Neural crest cell (in vitro differentiated cells): ENCODE measurements at places on chromosomes 7 and 10. TPM values are rescaled to one million over a fixed set of nuclear protein-coding genes. Genes with fewer than 3 reads are reported as not detected.

CLRN3 gene
- total RNA-seq, result not detected in 2 replicates

LIPM gene
- total RNA-seq, result not detected in 2 replicates

MMP21 gene
- not detected in 2 replicates for total RNA-seq

OR13A1 gene
- 0.09 TPM in 1 of 2 replicates, not detected in the other for total RNA-seq

HOGA1 gene
- total RNA-seq, result 0.23 and 0.36 TPM in 2 replicates

NEBL gene
- total RNA-seq, result 8.4 TPM in 2 replicates

TAS2R38 gene
- total RNA-seq, result not detected in 2 replicates

HACD1 gene
- 13.7 and 14.6 TPM in 2 replicates for total RNA-seq

CDK13 gene
- 50.2 and 53.8 TPM in 2 replicates for total RNA-seq

HDAC9 gene
- total RNA-seq, result 28.3 and 32.3 TPM in 2 replicates

AGR2 gene
- not detected in 2 replicates for total RNA-seq

DNA sequence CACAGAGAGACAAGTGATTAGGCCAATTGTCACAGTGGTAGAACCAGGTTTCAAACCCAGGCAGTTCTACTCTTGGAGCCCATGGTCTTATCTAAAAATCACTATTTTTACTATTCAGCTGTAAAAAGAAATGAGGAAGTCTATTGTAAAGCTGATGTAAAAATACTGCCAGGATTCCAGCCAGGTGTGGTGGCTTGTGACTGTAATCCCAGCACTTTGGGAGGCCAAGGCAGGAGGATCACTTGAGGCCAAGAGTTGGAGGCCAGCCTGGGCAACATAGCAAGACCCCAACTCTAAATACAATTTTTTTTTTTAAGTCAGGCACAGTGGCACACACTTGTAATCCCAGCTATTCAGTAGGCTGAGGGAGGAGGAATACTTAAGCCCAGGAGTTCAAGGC is 40.4 kb downstream of the HIP1 start:
- no peak for DNase-seq

DNA sequence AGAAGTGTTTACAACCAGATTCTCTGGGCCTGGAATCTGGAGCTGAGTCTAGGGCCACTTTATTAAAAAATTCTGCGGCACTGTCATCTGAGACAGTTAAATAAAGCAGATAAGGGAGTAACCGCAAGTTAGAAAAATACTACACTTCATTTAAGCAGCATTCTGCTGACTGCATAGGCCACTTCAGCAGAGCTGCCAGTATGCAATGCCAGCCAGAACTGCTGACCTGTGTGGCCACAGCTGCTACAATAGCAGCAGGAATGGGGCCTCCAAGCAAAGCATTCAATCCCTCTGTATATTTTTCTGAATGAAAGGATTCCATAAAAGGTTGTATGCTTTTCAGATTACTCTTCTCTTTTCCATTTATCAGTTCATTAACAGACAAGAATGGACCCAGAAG is 136.0 kb downstream of the COL28A1 start:
- DNase-seq, result no peak

DNA sequence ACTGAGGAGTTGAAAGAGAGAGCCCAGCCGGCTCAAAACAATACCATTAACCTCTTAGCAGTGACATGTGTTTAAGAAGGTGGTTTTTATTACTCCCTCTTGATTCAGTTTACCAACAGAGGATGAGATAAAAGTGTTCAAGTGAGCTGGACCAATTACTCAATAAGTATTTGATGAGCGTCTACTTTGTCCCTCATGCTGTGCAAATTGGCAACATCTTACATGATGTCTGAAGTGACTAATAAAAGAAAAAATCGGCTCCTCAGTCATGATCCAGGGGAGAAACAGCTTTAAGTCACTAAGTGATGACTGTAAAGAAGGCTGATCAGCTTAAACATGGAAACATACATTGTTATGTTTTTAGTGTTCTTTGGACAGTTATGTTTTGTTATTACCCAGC is 7.8 kb downstream of the WNT16 start:
- DNase-seq, result no peak

DNA sequence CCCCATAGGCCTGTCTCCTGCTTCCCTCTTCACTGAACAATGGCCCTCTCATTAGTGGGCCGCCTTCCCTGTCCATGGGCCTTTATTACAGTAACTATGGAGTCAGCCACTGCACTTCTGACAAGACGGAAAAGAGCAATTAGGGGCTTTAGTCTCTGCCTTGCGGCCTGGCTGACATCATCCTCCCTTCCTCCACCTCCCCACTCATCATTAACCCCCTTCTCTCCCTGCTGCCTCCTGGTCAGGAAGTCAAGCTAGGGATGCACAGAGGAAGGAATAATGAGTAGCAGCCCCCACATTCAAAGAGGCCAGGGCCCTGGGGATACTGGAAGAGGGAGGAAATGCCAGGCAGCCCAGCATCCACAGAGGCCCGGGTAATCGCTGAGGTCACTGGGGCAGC is 101.6 kb upstream of the PLXNA4 start:
- DNase-seq, result peak; percentile 10

DNA sequence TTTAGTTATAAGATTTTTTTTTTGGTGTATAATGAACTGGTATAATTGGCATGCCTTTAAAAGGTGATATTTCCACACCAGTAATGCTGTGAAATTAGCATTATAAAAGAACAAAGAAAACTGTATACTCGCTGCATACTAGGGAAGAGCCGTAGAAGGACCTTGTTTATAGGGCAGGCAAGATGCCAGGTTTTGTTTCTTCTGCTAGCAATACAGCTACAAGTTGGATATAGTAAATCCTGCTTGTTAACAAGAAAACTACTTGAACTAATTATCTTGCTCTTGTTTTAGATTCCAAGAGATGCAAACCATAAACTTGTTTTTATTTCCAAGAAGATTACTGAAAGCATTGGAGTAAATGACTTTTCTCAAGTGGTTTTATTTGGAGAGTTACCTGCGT is 1.9 kb downstream of the DNAH11 start:
- no peak for DNase-seq

GRCh38 chr10:28879875-28880682 is 202.8 kb downstream of the BAMBI start:
- DNase-seq, result no peak

- no peak for DNase-seq
Observed at GRCh38 chr7:46089281-46089680, 168.2 kb upstream of the IGFBP3 start.

DNA sequence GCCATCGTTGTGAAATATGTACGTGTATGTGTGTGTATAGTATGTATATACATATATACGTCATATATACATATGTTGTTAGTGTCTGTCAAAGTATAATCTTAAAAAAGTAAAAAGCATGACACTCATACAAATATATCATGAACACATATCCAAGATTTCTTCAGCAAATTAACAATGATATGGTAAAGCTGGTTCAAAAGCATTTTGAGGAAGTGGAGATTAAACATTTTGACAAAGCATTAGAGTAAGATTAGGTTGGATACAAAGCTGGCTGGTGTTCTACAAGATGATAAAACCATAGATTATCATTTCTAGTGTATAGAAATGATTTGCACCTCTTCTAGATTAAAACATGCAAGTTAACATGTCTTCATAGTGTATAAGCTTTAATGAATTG is 771 bp upstream of the NUDCD3 start:
- no peak for DNase-seq

DNA sequence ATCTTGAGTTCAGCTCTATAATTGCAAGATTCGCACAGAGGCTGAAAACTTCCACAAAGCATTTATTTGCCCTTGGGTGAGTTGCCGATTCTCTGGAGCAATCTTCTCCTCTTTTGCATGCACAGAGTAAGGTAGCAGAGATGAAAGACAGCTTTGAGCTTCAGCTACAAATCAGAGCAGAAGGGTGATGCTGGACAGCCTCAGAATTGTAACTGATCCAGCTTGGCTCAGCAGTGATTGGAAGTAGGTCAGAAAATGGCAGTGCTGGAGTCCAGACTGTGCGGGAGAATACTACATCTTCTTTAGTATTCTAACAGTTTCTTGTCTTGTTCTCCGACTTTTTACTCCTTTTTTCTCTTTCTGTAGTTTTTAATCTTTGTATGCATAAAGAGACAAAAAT is 55.4 kb upstream of the CDC14C start:
- no peak for DNase-seq

DNA sequence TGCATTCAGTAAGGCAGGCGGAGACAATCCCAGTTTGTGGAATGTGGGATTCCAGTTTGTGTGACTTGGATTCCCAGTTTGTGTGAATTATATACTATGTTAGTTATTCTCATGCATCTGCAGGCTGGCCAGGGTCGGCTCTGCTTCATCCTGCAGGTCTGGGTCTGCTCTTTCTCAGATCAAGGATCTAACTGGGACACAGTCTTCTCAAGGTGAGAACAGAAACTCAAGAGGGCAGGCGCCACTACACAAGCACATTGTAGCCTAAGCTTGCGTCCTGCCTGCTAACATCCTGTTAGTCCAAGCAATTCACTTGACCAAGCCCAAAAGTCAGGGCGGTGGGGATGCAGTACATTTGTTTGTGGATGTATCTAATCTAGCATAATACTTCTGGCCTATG is 131.1 kb downstream of the SNX10 start:
- no peak for DNase-seq

DNA sequence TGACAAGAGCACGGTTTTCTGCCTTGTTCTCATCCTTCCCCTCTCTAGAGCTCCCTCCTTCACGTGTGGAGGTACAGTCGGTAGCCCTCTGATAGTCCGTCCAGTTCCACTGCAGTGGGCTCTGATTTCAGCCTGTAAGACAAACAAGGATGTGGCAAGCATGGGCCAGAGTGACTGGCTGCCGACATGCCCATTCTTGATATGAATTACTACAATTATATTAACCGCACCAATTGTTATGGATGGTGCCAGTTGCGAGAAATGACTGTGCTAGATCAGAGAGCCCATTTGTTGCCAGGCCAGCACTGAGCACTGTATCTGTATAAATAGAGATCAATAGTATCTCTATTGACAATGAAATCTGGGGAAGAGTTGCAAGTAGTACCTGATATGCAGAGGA is 146.6 kb downstream of the CHN2 start:
- DNase-seq, result no peak

GRCh38 chr10:106740-107139 is 28.5 kb upstream of the ZMYND11 start:
- no peak for DNase-seq

GRCh38 chr7:75971961-75972763 is 22.2 kb downstream of the TMEM120A start:
- no peak for DNase-seq

GRCh38 chr7:30661926-30662325 is 20.3 kb downstream of the CRHR2 start:
- DNase-seq, result no peak

DNA sequence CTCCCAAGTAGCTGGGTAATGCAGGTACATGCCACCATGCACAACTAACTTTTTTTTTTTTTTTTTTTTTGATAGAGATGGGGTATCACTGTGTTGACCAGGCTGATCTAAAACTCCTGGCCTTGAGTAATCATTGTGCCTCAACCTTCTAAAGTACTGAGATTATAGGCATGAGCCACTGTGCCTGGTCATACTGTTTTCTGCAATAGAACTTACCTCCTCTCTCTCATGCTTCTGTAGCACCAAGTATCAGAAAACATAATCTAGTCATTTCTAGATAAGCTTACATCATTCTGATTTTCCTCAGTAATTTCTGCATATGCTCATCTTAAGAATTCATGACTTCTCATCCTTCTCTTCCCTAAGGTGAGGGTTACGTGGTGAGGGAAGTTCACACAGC is 210.0 kb downstream of the IMMP2L start:
- DNase-seq, result no peak

DNA sequence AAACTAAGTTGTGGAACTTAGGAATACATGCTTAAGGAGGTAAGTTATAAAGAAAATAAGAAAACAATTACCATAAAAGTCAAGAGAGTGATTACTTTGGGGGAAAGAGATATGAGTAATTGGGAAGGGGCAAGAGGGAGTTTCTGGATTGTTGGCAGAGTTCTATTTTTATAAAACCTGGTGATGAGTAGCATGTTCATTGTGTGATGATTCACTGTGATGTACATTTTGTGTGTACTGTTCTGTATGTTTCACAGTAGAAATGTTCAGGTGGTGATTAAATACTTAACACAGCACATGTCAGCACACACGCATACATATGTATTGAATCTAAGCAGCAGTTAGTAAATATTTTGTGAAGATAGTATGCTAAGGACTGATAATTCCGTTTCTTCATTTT is 9.7 kb upstream of the OIT3 start:
- no peak for DNase-seq

GRCh38 chr10:125691160-125691981 is 8.4 kb upstream of the TEX36 start:
- no peak for DNase-seq

DNA sequence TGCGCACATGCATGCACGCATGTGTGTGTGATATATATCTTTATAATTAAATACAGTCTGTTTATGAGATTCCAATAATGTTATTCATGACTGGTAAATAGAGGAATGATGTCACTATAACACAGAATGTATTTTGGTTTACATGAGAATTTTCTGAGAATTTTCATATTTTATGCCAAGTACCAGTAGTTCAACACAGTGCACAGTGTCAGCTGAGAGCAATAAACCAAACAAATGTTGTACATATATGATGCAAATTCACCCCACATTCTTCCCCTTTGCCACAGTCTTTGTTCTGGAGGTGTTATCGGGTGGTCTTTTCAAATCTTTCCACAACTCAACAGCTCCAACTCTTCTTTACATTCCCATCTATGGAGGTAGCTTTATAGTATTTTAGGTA is 462.2 kb upstream of the GRM3 start:
- no peak for DNase-seq

- no peak for DNase-seq
Observed at GRCh38 chr7:54719425-54719824, 39.6 kb downstream of the SEC61G start.

DNA sequence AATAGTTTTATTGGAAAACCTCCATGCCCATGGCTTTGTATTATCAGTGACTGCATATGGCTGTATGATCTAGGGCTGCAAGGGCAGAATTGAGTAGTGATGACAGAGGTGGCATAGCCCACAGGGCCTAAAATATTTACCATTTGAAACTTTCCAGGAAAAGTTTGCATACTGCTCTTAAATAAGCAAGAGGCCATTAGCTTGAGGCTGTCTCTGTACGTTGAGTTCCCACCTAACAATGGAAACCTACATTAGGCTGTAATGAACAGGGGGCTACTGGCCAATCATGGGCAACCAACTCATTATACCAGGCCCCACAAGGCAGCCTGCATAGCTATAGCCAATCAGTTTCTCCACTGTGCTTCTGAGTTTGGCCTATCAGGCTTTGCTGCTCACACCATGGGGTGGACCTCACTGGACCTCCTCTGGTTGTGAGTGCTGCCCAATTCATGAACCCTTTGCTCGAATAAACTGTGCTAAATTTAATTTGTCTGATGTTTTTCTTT is 673 bp upstream of the ST8SIA6 start:
- DNase-seq, result no peak

DNA sequence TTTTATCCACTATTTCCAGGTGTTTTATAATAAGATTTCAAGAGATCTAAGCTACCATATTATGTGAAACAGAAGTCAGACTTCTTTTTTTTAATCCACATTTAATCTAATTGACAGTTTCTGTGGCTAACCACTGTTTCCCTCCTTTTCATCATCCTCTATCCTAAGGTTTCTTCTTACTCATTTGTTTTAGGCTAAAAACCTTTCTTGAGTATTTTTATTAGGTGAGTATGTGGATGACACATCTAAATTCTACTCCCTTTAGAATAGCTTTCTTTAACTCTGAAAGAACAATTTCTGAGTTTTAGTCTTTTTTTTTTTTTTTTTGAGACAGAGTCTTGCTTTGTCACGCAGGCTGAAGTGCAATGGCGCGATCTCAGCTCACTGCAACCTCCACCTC is 62.7 kb downstream of the NPY start:
- no peak for DNase-seq

GRCh38 chr7:41691286-41692190 is 11.4 kb downstream of the INHBA start:
- no peak for DNase-seq
